Stimulated activated CD4-positive, alpha-beta T cell treated with anti-CD3 and anti-CD28 coated beads, Interleukin-1b, Interleukin-23, amount 100 ng/mL, for 1 hour (primary cell): ENCODE measurements at places on chromosomes 5 and 9.

GRCh38 chr5:38650946-38651345 is 94.5 kb upstream of the LIFR start:
- no peak for DNase-seq

DNA sequence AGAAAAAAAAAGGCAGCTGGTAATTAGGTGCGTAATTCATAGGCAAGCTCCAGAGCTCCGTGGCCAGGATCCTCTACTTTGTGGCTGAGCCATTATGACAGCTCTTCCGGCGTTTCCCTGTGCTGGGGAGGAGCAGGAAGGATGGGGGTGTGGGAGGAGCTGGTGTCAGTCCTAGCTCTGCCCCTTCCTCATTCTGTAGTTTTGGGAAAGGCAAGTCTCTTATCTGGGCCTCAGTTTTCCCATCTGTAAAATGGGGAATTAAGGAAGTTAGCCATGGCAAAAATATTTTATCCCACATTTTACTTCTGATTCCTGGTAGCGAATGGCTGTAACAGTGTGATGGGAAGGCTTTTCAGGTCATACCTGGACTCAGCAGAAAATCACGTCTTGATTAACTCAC is 81.1 kb downstream of the SEC61B start:
- DNase-seq, result no peak

- no peak for DNase-seq
These were observed 302.7 kb downstream of the PLK2 start for GRCh38 chr5:58156973-58157701.

- no peak for DNase-seq
These were observed 5.5 kb upstream of the CACFD1 start for GRCh38 chr9:133454325-133454724.

GRCh38 chr9:87878989-87879511 is 3.6 kb upstream of the SPATA31E1 start:
- no peak for DNase-seq

- DNase-seq, result no peak
These were observed 43.9 kb downstream of the PRRT1B start for GRCh38 chr9:131589124-131589711.

GRCh38 chr5:40653221-40654022 is 26.3 kb upstream of the PTGER4 start:
- DNase-seq, result no peak

DNA sequence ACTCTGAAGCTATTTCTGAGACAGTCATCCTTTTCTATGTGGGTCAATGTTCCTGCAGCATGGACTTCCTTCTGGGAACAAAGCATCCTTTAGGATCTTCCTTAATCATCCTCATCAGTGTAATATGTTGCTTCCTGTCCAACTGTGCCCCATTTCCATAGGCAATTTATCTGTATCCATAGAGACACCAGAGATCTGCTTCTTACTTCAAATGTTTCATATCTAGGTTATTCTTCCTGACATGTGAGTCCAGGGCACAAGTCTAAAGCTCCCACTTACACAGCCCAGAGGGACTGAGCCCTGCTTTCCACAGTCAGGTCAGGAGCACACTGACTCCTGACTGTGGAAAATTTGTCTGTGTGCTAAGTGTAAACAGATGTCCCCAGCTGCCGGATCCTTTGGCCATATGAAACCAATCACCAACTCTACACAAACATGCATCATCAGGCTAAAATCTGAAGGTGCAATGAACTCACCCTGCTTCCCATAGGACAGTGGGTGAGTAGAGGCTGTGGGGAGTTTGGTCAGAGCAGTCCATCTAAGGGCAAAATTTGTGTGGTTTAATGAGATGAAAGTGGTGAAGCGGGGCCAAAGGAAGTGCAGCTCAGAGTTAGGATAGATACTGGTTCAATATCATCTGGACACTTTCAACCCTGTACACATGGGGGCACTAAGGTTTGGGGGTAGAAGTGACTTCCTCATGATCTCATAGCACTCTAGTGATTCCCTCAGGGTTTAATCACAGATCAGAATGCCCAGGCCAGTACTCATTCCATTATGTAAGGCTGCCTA is 85.2 kb upstream of the TNC start:
- DNase-seq, result no peak

DNA sequence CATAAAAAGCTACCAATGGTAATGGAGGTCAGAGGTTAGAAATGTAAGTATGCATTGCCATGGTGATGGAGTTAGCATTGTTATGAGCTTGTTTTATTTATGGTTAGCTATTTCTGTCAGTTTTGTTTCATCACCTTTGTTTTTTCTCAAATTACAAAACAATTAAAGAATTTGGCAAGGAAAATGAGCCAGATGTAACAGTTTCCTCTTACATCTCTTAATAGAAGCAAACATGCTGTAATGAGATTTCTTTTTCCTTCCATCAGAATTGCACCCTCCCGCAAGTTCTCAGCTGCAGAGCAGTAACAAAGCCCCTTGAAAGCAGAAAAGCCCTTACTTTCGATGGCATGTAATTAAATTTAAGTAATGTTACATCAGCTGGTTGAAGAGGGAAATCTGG is 233.0 kb downstream of the SGCD start:
- no peak for DNase-seq

DNA sequence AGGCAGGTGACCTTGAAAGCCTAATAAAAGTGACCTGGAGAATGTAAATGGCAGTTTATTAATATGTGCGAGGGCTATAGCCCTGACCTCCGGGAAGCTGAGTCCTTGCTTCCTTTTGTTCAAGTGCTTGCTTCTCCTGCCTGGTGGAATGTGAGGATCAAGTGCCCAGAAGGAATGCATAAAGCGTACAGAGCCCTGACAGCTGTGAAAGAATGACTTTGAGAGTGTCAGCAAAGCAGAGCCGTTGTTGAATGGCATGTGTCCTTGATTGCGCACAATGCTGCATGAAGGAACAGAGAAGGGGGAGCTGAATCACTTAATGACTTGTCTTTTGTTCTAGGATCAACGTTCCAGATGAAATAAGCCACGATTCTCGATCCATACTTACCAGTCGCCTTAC is 133.0 kb downstream of the SLF1 start:
- DNase-seq, result no peak

- no peak for DNase-seq
These were observed 181.7 kb upstream of the S1PR3 start for GRCh38 chr9:88809355-88810161.

- DNase-seq, result no peak
These were observed 202.9 kb downstream of the AOPEP start for GRCh38 chr9:94929369-94929756.

DNA sequence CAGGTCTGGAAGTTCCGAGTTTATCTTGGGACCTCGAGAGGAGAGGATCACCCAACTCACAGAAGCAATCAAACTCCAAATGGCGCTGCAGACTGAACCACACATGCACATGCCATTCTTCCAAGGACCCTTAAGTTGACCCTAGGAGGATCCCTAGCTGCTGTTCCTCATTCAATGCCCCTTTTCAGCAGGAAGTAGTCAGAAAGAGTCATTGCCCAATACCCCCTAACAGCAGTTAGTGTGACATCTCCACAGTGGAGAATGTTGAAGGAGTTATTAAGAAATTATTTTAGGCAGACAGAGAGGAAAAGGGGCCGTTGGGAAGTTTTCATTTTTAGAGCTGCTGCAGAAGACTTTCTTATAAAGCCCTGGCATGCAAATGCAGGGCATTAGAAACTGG is 229.9 kb upstream of the DAB2 start:
- no peak for DNase-seq

GRCh38 chr9:114056527-114056926 is 21.6 kb downstream of the AMBP start:
- DNase-seq, result no peak

GRCh38 chr5:142779163-142779840 is 9.1 kb downstream of the ARHGAP26 start:
- DNase-seq, result no peak

DNA sequence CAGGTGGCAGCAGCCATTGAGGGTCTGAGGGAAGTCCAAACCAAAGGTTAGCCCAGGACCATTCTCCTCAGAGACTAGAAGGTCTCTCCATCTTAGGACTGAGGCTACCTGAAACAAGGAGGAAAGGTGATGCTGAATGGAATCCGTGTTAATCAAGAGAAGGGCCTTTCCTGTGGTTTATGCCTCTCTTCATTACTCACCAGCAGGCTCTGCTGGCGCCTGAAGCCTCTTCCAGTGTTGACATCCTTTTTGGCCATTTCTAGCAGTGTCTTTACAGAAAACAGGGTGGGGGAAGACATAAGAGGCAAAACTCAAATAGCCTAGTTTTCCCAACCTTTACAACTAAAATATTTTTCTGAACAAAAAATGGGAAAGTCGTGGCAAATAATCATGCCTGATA is 98.0 kb downstream of the ENC1 start:
- no peak for DNase-seq

DNA sequence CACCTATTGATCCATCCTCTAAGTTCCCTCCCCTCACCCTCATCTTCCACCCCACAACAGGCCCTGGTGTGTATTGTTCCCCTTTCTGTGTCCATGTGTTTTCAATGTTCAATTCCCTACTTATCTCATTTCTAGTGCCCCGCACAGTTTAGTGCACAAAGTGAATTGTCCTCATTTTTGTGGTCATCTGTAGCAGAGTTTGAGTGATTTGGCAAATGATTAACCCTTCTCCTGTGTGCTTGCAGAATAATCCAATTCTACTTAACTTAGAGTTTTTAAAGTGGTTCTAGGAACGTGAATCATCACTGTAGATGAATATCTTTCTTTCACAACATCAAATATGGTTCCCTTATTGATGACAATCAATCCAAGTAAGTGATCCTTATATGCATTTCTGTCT is 6.3 kb upstream of the HAPLN1 start:
- no peak for DNase-seq

GRCh38 chr5:33223563-33224284 is 217.0 kb upstream of the TARS1 start:
- no peak for DNase-seq

DNA sequence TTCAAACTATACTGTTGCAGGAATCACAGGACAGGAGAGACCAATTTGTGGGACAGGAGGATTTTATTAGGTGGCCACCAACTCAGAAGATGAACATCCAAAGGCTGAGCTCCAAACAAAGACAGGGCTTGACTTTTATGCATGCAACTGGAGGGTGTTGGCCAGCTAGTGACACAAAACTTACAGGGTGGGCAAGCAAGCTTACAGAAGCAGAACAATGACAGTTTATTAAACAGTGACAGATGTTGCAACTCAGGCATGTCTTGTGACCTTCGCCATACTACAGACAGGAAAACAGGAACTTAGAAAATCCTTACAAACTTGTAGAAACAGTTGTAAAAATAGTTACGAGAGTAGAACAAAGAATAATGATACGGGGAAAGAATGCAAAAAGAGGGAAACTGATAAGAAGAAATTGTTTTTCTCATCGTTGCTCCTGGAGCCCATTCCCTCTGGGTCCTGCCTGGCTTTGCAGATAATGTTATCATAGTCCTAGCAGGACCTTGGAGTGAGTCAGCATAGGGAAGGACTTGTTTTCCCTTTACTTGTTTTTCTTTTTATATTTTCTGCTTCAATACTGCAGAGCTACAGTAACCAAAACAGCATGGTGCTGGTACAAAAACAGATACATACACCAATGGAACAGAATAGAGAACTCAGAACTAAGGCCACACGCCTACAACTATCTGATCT is 2083.0 kb upstream of the ACO1 start:
- DNase-seq, result no peak

DNA sequence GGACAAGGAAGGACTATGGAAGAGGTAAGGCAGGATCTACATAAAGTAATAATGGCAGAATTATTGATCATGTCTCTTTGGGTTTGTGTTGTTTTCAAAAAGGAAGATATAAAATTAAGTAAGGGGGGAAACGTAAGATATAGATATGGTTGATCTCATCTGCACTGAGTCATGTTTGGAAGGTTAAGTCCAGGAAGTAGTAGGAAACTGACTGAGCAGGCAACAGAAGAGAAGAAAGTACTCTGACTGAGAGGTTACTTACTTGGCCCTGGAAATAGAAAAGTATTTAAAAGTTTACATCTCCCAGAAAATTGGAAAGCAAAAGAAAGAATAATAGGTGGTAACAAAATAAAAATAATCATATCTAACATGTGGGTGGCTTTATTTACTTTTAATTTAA is 405.3 kb upstream of the RGMB start:
- no peak for DNase-seq

DNA sequence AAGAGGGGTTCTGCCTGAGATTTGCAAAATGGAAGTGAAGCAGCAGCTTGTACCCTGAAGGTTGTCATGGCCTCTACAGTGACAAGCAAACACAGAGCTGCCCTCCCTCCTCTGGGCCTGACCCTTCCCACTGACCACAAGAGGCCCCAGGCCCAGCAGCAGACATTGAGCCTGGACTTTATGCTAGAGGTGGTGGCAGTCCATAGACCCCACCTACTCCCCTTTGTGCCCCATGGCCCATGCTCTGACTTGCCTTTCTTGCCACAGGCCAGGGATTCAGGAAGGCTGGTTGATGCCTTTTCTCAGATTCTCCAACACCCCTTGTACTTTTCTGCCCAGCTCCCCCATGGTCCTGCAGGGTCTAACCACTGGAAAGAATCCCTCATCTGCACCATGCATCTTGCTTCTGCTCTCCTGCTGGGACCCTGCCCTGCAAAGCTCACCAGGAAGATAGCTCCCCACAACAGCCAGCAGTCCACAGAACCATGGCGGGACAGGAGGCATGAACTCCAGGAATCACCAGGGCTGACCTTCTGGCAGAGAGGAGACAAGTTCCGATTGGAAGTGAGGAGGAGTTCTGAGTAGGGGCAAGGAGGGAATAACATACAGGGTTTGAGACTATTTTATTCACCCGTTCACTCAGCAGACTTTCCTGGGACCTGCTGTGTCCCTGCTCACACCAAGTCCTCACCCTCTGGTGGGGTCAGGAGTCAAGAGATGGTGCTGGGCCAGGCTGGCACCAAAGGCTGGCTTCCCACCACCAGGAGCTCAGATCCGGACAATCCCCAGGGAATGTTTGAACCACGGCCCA is 263.8 kb downstream of the SYK start:
- DNase-seq, result no peak

GRCh38 chr9:117073539-117074341 is 341.1 kb downstream of the ASTN2 start:
- DNase-seq, result no peak

DNA sequence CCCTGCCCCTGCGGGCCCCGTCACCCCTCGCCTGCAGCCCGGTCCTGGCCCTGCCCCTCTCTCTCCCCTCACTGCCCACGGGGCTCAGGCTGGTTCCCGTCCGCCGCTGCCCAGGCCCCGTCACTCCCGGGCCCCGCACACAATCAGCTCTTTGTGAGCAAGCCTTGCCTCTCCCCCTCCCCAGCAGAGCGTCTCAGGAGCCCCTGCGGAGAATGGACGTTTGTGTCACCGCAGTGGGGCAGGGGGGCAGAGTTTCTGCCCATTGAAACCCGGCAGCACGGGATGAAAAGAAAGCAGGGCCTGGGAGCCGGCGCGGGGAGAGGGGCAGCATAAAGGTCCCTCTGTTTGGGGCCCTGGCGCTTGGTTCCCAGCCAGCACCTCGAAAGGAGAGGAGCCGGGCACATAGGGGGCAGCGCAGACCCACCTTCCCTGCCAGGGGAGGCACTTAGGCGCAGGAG is 13.5 kb upstream of the NUP214 start:
- no peak for DNase-seq
